Hindlimb muscle (tissue), 1 donor: ENCODE measurements at places on chromosomes 6 and 20. TPM values are rescaled to one million over a fixed set of nuclear protein-coding genes. Genes with fewer than 3 reads are reported as not detected.

PGC gene
- polyA plus RNA-seq: not detected

- no peak for DNase-seq
Observed at GRCh38 chr6:69337311-69337710, 459.5 kb downstream of the LMBRD1 start.

DNA sequence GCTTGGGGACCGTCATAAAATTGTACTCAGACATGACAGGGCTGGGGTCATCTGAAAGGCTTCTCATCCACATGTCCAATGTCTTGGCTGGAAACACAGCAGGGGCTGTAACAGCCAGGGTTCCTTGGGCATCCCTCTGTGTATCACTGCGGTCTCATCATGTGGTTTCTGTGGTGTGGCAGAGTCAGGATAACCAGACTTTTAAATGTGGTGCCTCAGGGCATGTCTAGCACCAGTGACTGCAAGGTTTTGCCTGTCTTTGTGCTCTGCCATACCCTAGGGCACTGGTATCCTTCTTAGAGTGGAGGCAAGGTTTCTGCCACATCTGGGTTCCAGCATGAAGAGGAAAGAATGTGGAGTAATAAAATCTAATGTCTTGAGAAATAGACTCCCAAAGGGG lies 124.2 kb downstream of the PLEKHG1 start:
- no peak for DNase-seq

DNA sequence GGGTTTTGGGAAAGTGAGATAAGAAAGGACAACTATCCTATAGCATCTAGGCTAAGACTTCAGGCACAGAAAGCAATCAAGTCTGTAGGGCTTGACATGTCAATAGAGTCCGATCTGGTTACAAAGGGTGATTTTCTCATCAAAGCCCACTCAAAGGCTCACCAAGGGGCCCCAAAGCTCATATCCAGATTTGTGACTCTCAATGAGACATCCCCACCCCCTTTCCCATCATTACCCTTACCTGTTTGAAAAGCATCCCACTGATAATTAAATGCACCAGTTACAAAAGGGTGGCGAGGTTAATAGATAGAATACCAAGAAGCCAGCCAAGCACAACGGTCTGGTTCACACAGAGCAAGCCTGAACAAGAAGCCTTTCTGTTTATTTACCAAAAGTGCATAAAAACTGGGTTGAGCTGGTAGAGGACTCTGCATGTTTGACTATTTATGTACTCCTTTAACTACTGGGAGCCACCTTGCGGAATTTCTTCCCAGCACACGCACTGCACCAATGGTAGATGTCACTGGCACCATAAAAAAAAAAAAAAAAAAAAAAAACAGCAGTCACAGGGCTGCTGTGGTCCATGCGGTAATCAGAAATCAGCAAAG lies 6.1 kb downstream of the JAG1 start:
- no peak for DNase-seq

- DNase-seq: no peak
Observed at GRCh38 chr20:10581823-10582222, 92.0 kb downstream of the JAG1 start.

SLPI gene
- not detected for polyA plus RNA-seq

DNA sequence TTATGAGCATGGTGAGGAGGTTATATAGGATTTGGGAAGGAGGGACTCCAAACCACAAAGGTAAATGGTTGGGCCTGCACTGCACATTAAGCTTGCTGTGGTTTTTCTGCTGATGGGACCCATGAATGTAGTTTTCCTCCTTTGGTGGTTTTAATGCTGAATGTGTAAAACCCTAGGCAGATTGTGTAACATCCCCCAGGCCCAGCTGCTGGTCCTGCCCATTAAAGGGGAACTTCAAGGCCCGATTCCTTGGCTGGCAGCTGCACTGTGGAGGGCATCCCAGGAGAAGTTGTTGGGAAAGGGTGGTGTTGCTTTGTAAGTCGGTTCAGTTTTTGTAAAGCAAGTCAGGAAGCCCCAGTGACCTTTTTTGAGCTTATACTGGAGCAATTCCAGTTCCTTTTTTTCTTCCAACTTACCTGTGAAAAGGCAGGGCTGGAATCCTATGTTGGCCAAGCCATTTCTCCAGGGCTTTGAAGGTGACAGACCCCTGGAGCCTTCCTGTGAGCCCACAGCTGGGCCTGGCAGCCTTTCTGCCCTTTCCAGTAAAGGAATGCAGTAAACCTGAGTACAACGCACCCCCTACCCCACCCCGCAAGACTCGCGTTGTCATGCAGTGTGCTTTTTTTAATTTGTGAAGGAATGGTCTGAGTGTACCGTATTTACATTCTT lies 43.1 kb upstream of the NAA20 start:
- DNase-seq: no peak

DNA sequence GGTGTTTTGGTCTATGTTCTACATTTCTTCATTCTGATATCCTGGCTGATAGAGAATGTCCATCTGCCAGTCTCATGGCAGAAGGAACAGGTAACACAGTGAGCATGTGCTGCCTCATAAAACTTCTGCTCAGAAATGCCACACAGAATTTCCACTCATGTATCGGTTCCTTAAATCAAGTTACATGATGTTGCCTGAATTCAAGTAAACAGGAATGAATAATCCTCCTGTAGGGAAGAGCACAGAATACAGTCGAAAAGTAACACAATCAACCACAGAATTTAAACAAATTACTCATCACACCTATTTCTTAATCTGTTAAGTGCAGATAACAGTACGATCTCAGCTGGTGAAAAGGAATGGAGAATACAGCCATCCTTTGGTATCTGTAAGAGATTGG lies 74.7 kb downstream of the FAM217A start:
- no peak for DNase-seq

DNA sequence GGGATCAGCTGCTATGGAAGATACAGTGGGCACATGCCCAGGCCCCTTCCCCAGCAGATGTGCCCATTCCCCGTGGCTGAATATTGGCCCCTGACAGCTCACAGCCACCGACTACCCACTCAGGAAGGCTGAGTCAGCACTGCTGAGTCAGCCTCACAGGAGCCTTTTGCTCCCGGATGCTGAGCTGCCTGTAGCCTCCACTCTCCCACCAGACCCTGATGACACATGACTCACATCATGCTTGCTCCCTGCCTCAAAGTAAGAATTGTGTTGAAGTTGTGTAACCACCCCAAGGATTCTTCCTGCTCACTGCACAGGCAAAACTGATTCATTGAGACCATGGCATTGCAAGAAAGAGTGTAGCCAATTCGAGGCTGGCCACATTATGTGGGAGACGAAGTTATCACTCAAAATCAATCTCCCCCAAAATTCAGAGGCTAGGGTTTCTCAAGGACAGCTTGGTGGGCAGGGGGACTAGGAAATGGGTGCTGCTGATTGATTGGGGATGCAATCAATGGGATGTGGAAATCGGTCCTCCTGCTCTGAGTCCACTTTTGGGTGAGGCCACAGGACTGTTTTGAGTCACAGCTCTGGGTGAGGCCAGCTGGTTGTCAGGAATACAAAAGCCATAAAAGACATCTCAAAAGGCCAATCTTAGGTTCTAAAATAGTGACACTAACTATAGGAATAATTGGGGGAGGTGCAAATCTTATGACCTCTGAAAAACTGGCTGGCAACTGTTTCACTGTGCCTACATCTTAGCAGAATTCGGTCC lies 556.6 kb upstream of the CDH4 start:
- no peak for DNase-seq

- no peak for DNase-seq
Observed at GRCh38 chr6:1643111-1643510, 33.4 kb downstream of the FOXC1 start.

WTAP gene
- polyA plus RNA-seq: 67.6 TPM

- no peak for DNase-seq
Observed at GRCh38 chr6:43205849-43206248, 23.4 kb downstream of the DNPH1 start.

- no peak for DNase-seq
Observed at GRCh38 chr20:51958099-51959065, 156.1 kb upstream of the SALL4 start.

GJA1 gene
- polyA plus RNA-seq: 37.9 TPM

EEF1A2 gene
- polyA plus RNA-seq: 1,012 TPM

GRCh38 chr20:23200914-23201313 lies 114.8 kb upstream of the CD93 start:
- DNase-seq: no peak

TGM2 gene
- 14.9 TPM for polyA plus RNA-seq

DNA sequence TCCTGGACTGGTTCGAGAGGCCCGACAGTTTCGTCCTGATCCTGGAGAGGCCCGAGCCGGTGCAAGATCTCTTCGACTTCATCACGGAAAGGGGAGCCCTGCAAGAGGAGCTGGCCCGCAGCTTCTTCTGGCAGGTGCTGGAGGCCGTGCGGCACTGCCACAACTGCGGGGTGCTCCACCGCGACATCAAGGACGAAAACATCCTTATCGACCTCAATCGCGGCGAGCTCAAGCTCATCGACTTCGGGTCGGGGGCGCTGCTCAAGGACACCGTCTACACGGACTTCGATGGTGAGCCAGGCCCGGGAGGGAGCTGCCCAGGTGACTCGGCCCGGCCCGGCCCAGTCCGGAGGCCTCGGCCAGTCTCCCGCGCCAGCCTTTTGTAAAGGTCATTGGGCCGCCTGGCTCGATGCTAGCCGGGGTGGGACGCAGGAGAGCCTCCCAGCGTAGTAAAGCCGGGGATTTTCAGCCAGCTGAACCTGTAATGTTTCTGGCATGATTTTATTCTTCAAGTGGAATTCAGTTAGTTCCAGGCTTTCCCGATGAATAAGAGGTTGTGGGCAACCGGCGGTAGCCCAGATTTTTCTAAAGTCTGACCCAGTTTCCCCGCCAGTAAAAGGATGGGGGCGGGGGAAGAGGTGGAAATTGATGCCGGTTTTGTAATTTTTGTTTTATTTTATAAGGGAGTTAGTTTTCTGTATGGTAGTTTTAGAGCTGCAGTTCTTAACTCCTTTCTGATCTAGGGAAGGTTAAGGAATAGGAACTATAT lies 1.4 kb downstream of the PIM1 start:
- peak; percentile 59 for DNase-seq

NRSN2 gene
- 28.4 TPM for polyA plus RNA-seq

DNA sequence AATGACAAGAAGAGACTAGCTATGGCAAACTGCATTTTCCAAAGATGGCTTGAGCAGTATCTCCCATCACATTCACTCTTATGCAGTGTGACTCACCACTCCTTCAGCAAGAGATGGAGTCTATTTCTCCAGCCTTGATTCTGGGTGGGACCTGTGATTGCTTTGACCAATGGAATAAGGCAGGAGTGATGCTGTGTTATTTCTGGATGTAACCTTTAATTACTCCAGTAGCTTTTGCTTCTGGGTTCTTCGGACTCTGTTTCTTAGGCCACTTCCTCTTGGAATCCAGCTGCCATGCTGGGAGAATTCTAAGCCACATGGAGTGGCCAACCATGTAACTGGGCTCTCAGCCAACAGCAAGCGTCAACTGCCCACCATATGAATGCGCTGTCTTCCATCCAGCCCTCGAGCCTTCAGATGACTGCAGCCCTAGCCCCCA lies 50.7 kb downstream of the TGM2 start:
- DNase-seq: no peak

DNA sequence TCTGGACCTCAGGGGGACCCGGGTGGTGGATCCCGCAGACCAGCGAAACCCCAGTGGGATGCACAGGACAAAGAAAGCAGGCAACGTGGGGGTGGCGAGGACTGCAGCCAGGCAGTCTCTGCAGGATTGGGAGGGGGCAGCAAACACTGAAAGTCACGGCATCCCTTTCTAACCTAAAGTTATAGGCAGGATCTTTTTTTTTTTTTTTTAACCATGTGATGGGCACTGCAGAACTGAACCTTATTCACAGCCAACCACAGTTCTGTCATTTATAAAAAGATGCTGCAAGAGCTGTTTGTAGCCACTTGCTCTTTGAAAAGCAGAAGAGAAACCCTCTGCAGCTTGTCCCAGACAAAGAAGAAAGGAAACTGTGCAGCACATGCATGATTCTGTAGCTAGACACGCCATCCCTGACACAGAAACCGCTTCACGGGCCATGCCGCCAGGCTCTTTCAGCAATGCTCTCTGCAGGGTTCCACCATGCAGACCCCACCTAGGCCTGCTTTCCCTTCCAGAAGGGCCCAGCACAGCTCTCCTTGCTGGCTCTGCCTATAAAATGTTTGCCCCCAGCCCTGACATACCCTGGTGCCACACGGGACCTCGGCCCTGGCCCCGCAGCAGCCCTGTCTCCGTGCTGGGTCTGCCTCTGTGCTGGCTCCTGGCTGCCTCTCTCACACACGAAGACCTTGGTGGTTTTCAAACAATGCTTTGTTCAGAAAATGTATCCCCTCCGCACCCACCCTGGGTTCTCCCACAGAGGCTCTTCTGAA lies 70.8 kb downstream of the PYGB start:
- no peak for DNase-seq

- DNase-seq: no peak
Observed at GRCh38 chr6:167921831-167922230, 75.6 kb upstream of the KIF25 start.

- DNase-seq: peak; percentile 48
Observed at GRCh38 chr6:36028877-36029324, 1.3 kb downstream of the MAPK14 start.

- DNase-seq: no peak
Observed at GRCh38 chr6:33837971-33838665, 34.3 kb upstream of the MLN start.

GRCh38 chr20:4864311-4864752 lies 137.0 kb downstream of the SLC23A2 start:
- no peak for DNase-seq

DNA sequence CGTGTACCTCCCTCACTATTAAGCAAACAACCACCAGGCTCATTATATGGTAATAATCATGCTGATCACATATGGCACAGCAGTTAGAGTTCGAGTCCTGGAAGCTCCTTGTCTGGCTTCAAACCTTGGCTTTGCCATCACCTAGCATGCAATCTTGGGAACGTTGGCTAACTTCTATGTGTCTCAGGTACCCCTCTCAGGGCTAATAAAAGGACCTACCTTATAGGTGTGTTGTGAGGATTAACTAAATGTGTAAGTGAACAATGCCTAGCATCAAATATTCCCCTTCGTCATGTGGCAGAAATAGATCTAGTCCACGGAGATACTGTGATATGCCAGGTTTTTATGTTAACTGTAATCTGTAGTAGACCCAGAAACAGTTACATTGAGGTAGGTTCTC lies 10.4 kb downstream of the CYP24A1 start:
- no peak for DNase-seq

DNAH8 gene
- polyA plus RNA-seq: 0.49 TPM

DNA sequence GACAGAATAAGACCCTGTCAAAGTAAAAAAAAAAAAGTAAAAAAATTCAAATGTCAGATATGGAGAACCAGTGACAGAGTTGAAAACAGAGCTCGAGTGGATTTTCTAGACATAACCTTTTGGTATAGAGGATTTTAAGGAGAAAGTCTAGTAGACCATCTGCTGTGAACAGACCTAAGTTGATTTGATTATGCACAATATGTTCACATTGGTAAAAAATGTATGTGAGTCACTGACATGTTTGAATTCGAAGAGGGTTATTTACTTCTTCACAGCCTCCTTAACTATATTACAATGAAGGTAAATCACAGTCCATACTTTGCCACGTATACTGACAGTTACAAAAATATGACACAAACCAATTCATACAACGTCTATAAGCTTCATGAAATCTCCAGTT lies 7.4 kb downstream of the TINAG start:
- DNase-seq: no peak

GRCh38 chr20:9550283-9550682 lies 35.9 kb downstream of the LAMP5 start:
- DNase-seq: no peak
